Hematopoietic multipotent progenitor cell treated with erythropoietin and hydrocortisone succinate and interleukin-3 and kit ligand, for 17 days (in vitro differentiated cells): ENCODE measurements at places on chromosomes 16 and 17.

GRCh38 chr17:31931756-31932155, 5.1 kb upstream of the SUZ12 start:
- DNase-seq, result no peak

- peak; percentile 56 for DNase-seq
These were observed 204.9 kb downstream of the PRKCA start for GRCh38 chr17:66507103-66507923.

GRCh38 chr17:3529817-3530741, 27.5 kb downstream of the TRPV3 start:
- no peak for DNase-seq

DNA sequence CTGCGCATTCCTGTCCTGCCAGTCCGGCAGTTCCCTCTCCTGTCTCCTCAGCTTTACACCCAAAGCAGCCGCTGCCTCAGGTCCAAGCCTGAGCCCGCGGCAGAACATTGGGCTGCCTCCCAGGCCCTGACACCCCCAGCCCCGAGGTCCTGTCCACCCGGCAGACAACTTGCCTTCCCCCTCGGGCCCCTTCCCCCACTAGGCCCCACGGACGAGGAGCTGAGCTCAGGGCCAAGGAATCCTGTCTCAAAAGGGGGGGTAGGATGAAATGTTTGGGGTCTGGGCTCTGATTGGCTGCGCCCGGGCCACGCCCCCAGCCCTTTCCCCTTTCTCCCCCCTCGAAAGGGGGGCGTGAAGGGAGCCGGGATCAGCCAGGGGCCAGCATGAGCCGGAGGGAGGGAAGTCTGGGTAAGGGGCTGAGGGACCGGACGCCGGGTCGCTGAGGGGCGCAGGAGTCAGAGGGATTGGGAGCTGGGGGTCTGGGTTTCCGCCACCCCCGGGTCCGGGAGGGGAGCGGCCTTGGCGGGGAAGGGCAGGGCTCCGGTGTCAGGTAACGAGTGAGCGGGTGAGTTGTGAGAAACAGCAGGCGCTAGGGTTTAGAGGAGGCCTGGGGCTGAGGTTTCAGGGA, at the start of gene CTF1:
Gene CTF1 (plus strand): TSS at position 354 of the 628 bp plus-strand sequence. CDS start 30 bp downstream, at position 384.
- DNase-seq, result no peak

GRCh38 chr17:80885947-80886582, 105.6 kb upstream of the CHMP6 start:
- DNase-seq, result no peak
